ENCODE measurements at places on chromosomes 3 and 15.

- DNase-seq, result no peak
Measured at GRCh38 chr3:150177673-150178381, 207.1 kb upstream of the PFN2 start.

DNA sequence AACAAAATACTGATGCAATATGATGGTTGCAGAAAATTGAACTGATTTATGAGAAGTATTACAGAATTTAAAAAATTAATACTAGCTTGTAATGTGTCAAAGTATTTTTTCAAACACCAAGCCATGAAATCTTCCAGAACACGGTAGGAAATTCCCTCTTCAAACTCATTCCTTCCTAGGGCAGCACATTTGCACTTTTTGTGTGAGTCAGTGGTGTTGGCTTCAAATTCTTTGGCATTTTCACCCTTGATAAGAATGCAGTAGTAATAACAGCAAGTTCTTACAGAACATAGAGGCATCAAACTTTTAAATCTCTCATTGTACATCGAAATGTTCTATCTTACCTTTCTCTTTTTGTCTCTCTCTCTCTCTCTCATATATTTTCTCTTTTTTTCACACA, 191.8 kb downstream of the CGGBP1 start:
- DNase-seq, result no peak

GRCh38 chr15:50083424-50084025, 35.5 kb downstream of the ATP8B4 start:
- DNase-seq, result no peak

- no peak for DNase-seq
Measured at GRCh38 chr3:70539908-70540307, 227.5 kb upstream of the MDFIC2 start.

- no peak for DNase-seq
Measured at GRCh38 chr3:121111914-121112612, 204.1 kb downstream of the STXBP5L start.

DNA sequence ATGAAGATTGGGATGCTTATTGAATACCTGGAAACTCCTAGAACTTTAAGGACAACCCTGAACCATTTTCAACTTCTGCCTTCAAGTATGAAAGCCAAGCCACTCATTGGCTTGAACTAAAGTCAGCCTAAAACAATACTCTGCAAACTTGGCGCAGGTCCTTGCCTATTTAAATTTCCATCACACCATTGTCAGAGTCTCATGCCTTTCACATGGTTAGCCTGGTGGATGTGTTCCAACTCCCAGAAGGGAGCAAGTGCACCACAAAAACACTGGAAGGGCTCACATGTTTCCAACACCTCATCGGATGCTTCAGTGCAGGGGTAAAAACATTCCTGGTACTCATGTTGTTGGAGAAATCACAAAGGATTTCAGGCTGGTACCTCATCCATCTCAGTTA, 511.6 kb upstream of the MDFIC2 start:
- DNase-seq, result no peak

GRCh38 chr3:151896246-151897012, 23.0 kb downstream of the SUCNR1 start:
- no peak for DNase-seq

Data from stimulated activated CD8-positive, alpha-beta memory T cell treated with anti-CD3 and anti-CD28 coated beads, Interleukin-4, amount 100 ng/mL, for 1 hour (primary cell).